Breast epithelium (tissue), 4 donors: ENCODE measurements at places on chromosomes 7 and 10.

GRCh38 chr7:32020551-32021159, 49.6 kb downstream of the PDE1C start:
- DNase-seq = no peak

DNA sequence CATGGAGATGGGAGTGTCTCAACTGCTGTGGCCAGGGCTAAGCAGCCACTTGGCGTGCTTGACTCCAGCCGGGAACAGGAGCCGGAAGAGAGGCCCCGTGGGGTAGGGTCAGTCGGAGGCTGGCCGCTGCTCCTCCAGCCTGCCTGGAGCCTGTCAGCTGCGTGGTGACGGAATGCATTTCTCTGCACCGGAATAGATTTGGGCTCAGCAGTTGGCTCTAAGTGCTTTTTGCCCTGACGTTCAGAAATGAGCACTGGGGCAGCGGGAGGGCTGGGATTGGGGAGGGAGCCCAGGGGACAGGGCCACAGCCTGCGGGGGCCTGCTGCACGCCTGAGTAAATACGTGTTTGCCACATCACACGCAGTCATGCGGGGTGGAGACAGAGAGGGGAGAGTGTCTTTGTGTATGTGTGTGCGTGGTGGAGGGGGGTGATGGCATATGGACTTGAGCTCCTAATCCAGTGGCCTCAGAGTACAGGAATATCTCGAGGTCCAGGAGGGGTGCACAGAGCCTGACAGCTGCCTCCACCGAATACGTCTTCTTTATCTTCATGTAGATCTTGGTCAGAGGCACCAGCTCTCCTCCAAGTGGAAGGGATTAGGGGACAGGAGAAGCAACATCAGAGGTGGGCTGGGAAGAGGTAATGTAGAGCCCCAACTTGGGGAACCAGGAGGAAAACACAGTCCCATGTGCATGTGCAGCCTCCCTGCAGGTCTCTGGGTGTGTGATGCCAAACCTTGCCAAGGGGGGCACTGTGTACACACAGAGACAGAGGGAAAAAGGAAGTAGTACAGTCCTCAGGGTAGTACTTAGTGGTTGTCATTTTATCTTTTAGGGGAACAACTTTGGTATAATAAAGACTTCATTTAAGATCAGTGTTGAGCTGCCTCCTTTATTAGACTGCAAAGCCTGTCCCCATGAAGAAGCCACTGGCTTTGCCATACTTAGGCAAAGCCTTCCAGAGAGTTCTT, 151.4 kb downstream of the CDH23 start:
- DNase-seq = no peak

GRCh38 chr7:81120803-81121202, 202.0 kb upstream of the SEMA3C start:
- DNase-seq = no peak

- DNase-seq = no peak
Observed at GRCh38 chr10:79313911-79314439, 33.3 kb upstream of the PPIF start.

GRCh38 chr10:3295582-3296151, 123.1 kb upstream of the PITRM1 start:
- DNase-seq = no peak
